ENCODE measurements at places on chromosomes 1 and 21.
A peak's percentile ranks its signal among the peaks of the same experiment; 100 is the strongest.

GRCh38 chr1:58524353-58524945 lies 22.1 kb downstream of the OMA1 start:
- no peak for DNase-seq

DNA sequence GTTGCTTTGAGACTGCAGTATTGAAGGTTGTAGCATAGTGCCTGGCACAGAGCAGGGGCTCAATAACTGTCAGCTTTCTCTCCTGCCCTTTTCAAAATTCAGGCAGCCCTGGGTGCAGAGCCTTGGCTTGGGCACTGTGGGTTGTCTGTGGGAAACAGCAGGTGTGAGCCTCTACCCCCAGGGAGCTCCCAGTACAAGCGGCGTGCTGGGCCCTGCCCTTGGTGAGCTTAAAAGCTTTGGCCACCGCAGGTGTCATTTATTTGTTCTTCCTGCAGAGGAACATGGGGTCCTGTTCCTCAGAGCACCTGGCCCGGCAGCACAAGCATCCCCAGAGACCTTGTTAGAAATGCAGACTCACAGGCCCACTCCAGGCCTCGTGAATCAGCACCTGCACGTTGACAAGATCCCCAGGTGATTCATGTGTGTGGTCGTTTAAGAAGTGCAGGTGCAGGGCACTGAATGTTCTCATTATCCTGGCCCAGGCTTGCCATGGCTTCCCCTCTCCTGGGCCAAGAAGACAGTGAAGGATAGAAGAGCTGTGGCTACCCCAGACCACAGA lies 29.9 kb upstream of the IGSF21 start:
- DNase-seq = no peak

DNA sequence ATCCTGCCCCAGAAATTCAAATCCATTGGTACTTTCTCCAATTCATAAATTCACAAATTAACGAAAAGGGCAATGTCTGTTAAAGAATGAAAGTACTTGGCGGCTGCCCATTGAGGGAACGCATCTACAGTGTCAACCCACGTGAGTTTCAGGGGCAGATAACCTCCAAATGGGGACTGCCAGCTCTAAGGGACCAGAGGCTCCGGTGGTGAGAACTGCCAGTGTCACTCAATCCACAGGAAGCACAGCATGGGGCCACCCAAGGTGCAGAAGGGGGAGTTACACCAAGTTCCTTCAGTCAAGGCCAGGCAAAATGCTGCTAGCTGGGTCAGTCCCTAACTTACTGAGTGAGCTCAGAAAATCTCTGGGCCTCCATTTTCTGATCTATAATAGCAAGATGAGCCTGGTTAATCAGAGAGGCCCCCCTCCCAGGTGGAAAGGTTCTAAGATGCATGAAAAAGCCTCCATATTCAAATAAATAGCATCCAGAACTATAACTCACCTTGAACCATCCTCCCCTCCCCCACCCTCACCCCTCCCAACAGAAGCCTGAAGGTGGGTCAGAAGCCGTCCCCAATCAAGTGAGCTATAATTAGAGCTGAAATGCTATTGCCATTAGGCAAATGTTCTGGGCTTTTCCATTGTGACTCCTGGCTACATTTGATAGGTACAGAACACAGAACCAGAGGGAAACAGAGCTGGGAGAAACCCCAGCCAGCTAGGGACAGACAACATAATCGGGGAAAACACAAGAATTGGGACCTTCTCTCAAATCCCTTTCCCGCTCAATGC lies 41.7 kb downstream of the LRP8 start:
- DNase-seq = no peak

GRCh38 chr1:46176211-46176865 lies at the start of gene P3R3URF:
Gene P3R3URF, minus strand, starts transcription at chr1:46176488. Its CDS starts 17 bp downstream, at chr1:46176471.
- no peak for DNase-seq

DNA sequence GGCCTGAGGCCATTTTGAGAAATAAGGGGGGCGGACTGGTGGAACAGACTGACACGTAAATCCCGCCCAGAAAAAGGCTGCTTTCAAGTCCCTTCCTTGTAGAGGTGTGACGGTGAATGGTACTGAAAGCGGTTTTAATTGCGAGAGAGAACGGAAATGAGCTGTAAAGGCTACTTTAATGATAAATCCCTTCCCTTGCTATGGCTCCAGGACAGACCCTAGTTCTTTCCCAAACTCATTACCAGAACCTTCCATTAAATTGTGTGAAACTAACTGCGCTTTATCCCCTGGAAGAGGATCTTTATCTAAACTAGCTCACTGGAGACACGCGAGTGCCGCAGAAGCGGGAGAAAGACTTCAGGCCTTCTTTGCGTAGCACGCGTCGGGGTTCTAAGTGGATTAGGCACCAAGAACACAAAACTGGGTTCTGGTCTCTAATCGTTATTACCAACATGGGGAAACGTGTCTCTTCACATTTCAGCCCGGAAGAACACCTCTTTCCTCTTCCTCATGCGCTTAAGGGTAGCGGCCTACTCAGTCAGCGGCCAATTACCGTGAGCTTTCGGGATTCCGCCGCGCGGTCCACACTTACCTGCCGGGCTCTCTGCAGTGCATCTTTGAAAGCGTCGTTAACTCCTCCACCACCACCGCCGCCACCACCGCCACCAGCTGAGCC lies 441 bp downstream of the FUBP1 start:
- peak; percentile 90 for DNase-seq

- DNase-seq = no peak
These were observed 20.6 kb downstream of the MTHFR start for GRCh38 chr1:11784993-11785769.

- DNase-seq = no peak
These were observed 103.5 kb downstream of the RPE65 start for GRCh38 chr1:68346188-68346808.

GRCh38 chr21:34337741-34338140 lies 26.1 kb upstream of the KCNE2 start:
- DNase-seq = no peak

DNA sequence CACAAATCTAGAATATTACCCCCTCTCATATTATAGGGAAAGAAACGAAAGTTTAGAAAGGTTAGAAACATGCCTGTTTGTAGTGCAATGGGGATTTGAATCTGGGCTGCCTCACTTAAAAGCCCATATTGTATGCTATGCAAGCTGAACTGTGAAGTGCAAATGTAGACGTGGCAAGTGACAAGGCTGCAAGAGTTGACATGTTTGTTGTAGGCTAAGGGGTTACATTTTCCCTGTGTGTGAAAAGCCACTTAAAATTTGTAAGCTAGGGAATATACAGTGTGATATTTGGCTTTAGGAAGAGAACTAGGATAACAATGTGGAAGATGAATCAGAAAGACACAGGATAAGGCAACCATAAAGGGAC lies 29.0 kb downstream of the WDR26 start:
- DNase-seq = no peak

GRCh38 chr1:30250338-30250983 lies 472.9 kb downstream of the MATN1 start:
- no peak for DNase-seq

All from vagina (tissue), 2 donors.